IPS DF 19.7 (cell line): ENCODE measurements at places on chromosomes 5 and 9.
A peak's percentile ranks its signal among the peaks of the same experiment; 100 is the strongest.

DNA sequence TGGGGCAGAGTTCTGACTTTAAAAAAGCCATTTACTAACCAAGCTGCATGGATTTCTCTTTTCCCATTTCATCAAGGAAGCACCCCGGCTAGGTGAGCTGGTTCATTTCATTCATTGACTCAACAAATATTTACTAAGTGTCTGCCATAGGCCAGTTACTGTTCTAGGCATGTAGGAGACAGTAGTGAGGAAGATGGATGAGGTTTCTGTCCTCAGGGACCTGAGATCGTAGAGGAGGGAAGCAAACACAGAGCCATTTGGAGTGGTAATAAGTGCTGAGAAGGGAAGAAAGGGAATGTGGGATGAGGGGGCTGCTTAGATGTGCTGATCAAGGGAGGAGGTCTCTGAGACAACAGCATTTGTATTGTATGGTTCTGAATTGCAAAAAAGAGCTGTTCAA, 120.4 kb downstream of the C9orf152 start:
- no peak for DNase-seq

GRCh38 chr5:124876566-124876965, 130.1 kb upstream of the ZNF608 start:
- no peak for DNase-seq

GRCh38 chr9:31776471-31776870, 608.0 kb upstream of the ACO1 start:
- DNase-seq: no peak

- no peak for DNase-seq
Observed at GRCh38 chr9:76878933-76879332, 27.0 kb downstream of the PRUNE2 start.

DNA sequence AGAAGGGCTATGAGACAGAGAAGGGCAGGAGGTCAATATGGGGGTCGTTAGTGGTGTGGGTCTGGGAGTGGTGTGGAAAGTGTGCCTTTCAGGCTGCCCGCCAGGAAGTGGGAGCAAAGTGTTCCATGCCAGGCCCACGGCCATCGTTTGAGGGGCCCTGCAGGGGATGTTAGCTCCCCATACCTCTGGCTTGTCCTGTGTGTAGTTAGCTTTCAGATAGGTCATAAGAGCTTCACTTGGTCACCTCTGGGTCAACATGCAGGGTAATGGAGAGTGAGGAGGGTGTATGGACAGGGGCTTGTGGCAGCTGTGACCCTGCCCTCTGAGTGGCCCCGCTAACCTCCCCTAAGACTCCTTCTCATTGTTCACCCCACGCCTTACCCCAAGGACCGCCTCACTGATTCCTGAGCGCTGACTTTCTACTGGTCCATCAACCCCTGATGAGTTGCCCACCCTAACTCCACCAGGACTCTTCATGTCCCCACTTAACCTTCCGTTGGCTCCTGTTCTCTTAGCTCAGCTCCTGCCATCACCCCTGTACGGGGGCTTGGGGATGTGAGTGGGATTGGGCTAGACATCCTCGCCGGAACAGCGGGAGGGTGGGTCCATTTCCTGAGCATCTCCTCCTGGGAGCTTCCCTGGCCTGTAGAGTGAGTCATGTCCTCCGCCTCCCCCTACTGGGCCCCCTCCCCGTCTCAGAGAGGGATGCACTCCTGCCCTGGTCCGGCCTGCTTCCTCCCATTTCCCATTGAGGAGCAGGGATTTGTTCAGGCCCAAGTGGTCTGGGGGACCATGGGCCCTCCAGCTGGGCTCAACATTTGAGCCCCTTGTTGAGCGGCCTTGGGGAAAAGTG, 125.7 kb downstream of the FGF18 start:
- no peak for DNase-seq

- no peak for DNase-seq
Observed at GRCh38 chr5:96709152-96709821, 47.1 kb downstream of the CAST start.

GRCh38 chr5:58922461-58923171, 339.7 kb downstream of the RAB3C start:
- no peak for DNase-seq

- DNase-seq: no peak
Observed at GRCh38 chr9:101486693-101487442, 46.8 kb upstream of the RNF20 start.

DNA sequence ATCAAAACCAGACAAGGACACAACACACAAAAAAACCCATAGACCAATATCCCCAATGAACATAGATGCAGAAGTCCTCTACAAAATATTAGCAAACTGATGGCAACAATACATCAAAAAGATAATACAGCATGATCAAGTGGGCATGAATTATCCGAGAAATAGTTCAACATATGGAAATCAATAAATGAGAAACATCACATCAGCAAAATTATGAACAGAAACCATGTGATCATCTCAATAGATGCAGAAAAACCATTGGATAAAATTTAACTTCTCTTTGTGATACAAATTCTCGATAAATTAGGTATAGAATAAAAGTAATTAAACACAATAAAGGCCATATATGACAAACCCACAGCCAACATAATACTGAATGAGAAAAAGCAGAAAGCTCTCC, 69.6 kb downstream of the C9 start:
- no peak for DNase-seq

DNA sequence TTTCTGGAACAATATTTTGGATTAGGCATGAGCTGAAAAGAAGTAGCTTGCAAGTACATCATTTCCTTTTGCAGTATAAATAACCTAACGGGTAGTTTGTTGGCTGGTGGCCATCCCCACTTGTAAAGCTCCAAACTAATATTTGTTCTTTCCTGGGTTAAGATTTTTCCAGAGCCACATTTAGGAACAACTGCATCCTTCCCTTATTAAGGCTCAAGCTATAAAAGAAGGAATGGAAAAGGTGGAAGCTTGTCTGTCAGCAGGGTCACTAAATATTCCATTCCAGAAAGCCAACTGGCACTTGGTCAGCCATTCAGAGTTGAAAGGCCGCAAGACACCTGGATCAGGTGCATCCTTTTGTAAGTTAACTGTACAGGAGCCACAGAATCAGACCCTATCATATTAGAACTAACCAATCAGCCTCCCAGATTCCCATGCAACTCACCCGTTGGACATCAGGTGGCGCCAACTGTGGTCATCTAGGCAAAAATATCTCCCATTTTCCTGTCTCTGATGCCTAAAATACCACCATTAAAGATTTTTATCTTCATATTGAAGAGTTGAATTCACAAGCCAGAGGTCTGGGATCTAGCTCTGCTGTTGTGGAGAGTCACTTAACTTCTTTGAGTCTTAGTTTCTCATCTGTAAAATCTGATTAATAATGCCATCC, 82.9 kb downstream of the PTCD2 start:
- DNase-seq: no peak

- no peak for DNase-seq
Observed at GRCh38 chr9:89996773-89997172, 392.0 kb downstream of the GADD45G start.

- DNase-seq: no peak
Observed at GRCh38 chr5:69484891-69485290, 7.7 kb upstream of the OCLN start.

DNA sequence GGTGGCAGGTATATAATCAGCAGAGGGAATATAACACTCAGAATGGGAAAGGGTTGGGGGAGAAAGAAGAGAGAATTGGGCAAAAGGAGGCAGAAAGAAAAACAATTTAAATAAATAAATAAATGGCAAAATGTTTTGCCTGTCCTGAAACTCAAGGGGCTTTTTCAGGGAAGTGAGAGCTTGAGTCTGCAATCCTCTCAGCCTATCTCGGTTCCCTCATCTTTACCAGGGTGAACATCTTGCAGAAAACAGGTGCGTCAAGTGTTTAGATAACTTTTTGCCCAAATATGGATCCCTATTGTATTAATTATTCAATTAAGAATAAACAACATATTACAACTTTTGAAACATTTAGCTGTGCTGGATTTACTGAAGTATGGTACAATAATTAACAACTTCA, 343.0 kb upstream of the EDIL3 start:
- DNase-seq: no peak

DNA sequence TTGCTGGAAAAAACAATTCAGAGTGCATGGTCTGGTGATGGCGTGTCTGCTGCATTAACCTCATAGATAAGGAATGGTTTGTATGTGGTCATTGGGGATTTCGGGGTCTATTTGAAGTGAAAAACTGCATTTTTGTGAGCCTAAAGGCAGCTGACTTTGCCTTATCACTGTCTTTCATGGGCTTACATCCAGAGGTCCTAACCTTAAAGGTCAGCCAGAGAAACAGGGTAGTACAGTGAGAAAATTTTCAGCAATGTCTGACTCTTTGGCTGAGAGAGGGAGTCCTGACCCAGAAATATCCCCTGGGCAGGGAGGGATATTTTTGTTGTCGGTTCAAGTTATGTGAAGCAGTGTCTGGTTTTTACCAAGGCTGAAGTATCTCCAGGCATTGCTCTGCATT, 5.7 kb downstream of the PCSK5 start:
- no peak for DNase-seq

GRCh38 chr9:127943731-127944144, 6.1 kb upstream of the DPM2 start:
- peak; percentile 63 for DNase-seq

- no peak for DNase-seq
Observed at GRCh38 chr5:172766287-172767108, 4.5 kb downstream of the DUSP1 start.

DNA sequence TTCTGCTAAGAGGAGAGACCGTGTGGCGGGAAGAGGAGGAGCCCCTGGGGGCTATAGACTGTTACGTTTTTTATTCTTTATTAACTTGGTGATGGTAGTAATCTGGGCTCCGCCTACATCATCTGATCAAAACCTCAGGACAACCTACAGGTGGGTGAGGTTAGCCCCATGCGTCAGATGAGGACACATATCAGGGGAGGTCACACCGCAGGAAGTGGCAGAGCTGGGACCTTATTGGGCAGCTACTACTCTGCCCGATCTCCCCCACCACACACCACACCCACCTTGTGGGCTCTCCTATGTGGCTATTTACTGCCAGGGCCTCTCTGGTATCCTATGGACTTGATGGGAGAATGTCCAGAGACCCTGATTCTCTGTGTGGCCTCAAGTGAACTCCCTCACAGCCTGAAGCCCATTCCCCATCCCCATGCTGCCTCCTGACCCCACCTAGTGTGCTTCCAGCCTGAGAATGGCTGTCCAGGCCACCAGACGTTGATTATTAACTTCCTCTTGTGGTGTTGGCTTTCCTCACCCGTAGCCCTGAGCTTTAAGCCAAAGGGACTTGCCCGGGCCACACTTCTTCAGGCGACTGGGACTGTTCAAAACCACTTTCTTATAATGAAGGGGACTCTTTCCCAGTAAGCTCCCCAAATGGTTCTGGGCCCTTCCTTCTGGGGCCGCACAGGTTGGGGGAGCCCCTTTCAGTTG, 8.2 kb downstream of the UNC5A start:
- no peak for DNase-seq
